Nucleus accumbens (tissue), 56 donors: ENCODE measurements at places on chromosomes 11 and 22.

DNA sequence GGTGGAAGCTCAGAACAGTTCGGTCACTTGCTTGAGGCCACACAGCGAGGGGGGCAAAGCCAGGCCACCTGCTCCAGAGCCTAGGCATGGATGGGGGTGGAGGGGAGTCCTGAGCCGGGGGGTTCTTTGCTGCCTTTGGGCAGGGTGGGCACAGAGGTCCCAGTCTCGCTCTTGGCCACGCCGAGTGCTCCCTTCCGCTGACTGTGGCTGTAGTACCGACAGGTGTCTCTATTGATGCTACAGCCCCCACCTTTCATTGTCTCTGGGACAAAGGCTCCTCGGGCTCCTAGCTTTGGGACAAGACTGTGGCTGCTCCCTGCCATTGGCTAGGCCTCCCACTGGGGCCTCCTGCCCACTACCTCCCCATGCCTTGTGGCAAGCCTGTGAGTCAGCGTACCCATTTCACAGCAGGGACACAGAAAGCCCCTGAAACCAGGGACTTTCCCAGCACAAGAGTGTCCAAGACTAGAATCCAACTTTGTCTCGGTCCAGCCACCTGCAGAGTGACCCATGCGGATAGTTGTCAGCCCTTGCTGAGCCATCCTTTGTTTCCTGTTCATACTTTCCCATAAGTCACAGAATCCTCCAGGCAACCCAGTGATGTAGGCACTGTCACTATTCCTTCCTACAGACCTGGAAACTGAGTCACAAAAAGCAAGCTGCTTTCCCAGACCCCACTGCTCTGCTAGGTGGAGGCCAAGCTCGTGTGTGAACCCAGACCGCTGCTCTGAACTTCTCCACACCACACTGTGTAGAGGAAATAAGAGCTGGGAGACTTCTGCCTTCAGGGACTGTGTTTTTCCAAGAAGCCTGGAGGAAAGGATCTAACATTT is 17.2 kb downstream of the MYEOV start:
- no peak for DNase-seq

GRCh38 chr22:28637225-28637624 is 42.4 kb downstream of the TTC28 start:
- DNase-seq, result no peak

GRCh38 chr11:27115051-27115650 is 74.5 kb downstream of the BBOX1 start:
- DNase-seq, result no peak

DNA sequence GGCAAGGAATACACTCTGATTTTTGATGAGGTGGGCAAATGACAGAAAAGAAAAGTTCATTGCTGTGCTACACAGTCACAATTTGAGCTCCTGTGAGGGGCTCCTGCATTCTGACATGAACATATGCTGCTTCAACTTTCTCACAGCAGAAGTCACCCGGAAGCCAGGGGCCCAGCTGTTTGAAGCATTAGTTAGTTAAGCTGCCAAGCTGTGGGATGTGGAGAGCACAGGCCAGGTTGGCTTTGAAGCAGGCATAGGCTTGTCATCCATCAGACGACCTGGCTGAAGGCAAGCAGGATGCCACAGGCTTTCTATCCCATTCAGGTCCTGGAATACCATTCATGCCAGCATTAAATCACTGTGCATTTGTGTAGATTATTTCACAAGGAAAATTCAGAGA is 63.1 kb downstream of the MTNR1B start:
- DNase-seq, result no peak

DNA sequence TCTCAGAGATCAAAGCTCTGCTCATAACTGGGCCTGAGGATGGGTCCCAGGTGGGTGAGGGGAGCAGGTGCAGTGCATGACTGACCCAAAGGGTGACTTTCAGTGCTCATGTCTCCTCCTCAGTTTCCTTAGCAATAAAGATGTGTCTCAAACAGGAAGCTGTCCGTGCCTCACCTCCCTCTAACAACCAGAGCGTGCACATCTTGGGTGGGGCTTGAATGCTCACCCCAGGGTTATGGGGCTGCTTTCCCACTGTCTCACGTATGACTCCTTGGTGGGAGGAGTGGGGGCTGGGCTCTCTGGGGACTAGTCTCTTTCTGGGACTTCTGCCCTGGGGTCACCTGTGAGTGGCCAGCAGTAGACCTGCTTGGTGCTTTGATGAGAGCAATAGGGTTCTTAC is 53.9 kb upstream of the PHOX2A start:
- DNase-seq, result no peak

DNA sequence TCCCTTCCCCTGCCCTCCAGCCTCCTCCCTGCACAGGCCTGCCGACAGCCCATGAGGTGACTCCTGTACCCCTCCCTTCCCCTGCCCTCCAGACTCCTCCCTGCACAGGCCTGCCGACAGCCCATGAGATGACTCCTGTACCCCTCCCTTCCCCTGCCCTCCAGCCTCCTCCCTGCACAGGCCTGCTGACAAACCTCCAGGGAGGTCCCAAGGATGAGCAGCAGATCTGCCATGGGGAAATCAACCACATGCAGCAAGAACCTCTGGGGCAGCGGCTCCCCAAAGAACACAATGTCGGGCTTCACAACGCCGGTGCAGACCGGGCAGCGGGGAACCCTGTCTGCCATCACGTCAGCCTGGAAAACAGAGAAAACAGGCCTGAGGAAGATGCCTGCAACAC is 12.3 kb downstream of the SIRT3 start:
- DNase-seq, result no peak

DNA sequence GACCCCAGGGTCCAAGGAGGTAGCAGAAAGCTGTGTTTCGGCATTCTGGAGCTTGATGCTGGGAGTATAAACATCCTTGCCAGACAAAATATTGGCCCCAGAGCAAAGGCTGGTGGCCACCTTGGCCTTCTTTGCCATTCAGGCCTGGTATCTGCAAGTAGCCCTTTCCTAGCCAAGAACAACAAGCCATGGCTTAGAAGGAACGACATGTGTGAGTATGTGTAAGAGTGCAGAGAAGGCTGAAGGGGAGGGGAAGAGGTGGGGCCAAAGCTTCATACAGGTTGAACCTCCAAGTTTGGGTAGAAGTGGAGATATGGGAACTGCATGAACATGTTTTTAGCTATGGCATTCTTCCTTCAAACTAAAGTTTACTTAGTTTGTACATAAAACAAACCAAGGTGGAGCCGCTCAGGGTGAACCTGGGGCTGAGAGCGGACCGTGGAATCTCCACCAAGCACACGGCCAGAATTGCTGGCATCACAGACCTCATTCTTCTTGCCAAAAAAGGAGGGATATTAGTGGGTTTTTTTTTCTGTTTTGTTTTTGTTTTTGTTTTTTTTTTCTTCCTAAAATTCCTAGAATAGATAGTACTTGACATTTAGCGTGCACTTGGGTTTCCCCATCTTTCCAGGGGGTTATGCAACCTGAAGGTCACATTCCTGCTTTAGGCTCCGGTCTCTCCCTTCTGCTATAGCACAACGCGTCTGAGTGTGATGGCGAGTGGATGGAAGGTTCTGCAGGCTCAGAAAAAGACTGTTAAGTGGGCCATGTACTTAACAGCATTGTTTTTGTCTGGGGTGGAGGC is 70.9 kb downstream of the ADAMTS15 start:
- no peak for DNase-seq

DNA sequence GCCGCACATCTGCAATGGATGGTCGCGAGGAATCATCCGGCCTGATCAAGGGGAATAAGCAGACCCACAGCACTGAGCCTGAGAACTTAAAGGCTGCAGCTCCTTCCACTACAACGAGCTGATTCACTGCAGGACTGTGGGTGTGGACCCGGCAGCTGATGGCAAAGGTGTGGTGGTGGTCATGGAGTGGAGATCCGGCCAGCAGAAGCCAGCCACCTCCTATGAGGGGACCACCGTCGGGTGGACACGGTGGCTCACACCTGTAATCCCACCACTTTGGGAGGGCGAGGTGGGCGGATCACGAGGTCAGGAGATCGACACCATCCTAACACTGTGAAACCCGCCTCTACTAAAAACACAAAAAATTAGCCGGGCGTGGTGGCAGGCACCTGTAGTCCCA is 66.4 kb downstream of the DGCR2 start:
- no peak for DNase-seq

GRCh38 chr11:6782720-6783119 is at the start of gene OR2AG1:
OR2AG1 (plus strand) TSS chr11:6783020; CDS start chr11:6785038, 2,018 bp downstream.
- DNase-seq, result no peak

DNA sequence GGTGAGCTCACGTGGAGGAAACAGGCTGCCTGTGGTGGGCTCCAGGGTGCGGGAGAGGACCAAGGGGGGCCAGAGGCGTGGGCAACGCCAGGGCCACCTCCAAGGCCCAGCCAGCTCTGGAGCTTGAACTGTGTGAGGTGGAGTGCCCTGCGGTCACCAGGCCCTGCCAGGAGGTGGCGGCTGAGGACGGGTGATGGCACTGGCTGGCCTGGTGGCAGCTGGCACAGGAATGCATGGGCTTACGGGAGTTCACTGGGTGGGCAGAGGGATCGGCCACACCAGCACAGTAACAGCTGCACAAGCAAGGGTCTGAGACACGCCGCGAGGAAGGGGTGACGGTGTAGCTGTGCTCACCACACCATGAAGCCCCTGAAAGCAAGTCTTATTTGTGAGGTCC is 15.8 kb downstream of the TOLLIP start:
- no peak for DNase-seq

- peak; percentile 62 for DNase-seq
Measured at GRCh38 chr22:37166675-37167066, 17.0 kb upstream of the IL2RB start.

GRCh38 chr22:48953103-48953720 is 874.5 kb downstream of the BRD1 start:
- DNase-seq, result no peak

DNA sequence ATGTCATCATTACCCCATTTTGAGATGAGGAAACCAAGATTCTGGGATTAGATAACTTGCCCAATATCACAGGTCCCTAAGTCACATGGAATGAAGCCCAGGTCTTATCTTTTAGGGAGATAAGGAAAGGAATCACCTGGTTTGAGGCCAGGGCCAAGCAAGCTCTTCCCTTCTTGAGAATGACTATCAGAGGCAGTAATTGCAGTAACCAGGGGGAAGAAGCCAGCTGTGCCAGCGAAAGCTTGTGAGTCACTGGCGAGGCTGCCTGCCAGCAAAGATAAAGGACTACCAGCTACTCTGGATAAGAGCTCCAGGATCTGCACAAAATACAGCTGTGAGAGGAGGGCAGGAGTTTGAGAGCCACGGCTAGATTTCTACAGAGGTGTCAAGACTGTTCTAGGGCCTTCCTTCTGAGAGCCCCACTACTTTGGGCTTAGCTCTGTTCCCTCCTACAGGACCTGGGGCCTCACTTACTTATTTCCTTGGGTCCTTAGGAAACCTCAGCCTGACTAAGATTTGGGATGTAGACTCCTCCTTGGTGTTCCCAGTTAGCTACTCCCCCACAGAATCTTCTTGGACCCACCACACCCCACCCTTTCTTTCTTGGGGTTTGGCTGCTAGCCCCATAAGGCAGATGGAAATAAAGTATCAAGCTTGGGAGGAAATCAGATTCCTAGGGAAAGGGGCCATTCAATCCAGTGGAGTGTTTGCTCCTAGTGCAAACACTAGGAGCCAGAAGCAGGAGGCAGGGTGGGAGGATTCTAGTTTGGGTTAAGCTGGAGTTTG is 9.7 kb upstream of the CCKBR start:
- no peak for DNase-seq

GRCh38 chr11:130737866-130738431 is 178.3 kb downstream of the SNX19 start:
- DNase-seq, result no peak

- no peak for DNase-seq
Measured at GRCh38 chr11:58179648-58180047, 9.2 kb upstream of the OR9Q2 start.

DNA sequence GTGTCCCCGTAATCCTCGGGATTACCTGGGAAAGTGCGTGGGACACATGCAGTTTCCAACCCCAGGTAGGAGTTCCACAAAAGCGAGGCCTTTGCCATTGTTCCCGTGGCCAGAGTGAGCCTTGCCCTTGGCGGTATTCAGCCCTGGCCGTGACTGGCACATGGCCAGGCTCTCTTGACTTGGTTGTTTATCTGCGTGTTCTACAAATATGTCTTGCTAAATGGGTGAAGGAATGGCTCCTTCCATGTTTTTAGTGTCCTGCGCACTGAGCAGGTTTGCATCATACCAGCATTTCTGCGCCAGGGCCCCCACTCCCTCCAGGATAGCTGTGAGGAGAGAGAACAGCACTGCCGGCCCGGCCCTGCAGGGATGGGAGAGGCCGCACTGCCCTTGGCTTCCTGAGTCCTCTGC is 20.0 kb downstream of the POLR3H start:
- DNase-seq, result peak; percentile 31

DNA sequence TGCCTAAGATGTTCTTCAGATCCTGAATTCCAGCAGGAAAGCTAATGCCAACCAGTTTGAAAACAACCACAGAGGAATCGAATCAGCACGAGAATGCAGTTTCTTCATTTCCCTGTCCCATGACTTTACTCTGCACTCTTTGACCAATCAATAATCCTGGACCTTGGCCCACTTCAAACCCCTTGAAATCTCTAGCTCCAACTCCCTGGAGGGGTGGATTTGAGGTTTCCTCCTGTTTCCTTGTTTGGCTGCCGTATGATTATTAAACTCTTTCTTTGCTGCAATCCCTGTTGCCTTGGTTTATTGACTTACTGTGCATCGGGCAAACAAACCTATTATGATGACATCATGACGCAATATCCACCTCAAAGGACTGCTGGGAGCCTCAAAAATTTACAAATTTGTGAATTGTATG is 109.3 kb downstream of the FBXO7 start:
- DNase-seq, result no peak

DNA sequence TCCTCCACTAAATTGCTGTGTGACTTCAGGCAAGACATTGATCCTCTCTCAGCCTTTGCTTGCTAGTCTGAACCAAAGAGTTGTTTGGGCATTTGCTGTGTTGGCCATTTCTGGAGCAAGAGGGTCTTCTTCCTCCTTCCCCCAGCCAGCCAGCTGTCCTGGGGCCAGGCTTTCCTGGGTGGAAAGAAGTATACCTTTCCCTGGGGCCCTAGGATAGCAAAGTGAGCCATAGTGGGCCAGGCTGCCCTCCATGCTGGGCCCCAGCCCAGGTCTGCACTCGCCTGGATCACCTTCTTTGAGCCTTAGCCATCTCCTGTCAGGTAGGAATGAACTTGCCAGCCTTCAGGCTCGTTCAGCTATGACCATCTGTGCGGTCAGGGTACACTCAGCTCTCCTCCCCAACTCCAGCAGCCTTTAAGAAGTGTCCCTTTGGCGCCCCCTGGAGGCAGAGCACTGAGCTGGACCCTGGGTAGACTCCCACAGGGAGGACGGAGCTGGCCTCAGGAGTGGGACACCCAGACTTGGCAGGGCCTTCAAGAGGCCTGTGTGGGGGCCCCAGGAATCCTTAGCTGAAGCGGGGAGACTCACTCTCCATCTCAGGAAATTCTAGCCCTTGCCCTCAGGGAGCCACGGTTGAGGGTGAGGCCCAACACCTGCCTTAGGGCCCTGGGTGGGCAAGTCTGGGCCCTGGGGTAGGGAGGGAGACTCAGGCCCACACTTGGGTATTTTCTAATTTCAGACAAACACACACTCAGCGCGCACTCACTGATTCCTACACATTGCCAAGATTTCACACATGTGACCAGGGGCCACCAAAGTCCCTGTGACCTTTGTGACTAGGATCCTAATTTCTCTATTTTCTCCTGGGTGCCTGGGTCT is 35.6 kb upstream of the TPBGL start:
- peak; percentile 68 for DNase-seq
